Cortex of kidney (tissue), 1 donor: ENCODE measurements at places on chromosomes 6 and 20.

DNA sequence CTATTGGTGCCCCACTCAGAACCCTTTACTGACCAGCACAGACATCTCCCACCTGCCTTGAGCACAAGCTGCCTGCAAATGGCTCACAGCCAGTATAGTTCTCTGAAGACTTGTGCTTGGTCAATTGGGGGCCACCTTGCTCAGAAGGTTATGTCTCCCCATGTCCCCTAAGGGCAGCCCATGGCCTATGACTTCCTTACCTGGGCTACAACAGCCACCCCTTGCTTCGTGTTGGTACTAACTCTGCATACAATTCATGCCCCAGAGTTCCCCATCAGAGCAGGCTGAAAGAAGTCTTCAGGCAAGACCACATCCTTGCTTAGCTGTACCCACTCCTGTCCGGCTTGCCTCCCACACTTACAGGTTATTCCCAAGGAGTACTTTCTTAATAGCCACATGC is 57.4 kb downstream of the TOX2 start:
- no peak for DNase-seq

GRCh38 chr6:6695625-6696276 is 107.2 kb downstream of the LY86 start:
- no peak for DNase-seq

GRCh38 chr6:2918936-2919335 is 15.8 kb upstream of the SERPINB9 start:
- DNase-seq: no peak

GRCh38 chr6:125821825-125822281 is 31.1 kb downstream of the NCOA7 start:
- no peak for DNase-seq

DNA sequence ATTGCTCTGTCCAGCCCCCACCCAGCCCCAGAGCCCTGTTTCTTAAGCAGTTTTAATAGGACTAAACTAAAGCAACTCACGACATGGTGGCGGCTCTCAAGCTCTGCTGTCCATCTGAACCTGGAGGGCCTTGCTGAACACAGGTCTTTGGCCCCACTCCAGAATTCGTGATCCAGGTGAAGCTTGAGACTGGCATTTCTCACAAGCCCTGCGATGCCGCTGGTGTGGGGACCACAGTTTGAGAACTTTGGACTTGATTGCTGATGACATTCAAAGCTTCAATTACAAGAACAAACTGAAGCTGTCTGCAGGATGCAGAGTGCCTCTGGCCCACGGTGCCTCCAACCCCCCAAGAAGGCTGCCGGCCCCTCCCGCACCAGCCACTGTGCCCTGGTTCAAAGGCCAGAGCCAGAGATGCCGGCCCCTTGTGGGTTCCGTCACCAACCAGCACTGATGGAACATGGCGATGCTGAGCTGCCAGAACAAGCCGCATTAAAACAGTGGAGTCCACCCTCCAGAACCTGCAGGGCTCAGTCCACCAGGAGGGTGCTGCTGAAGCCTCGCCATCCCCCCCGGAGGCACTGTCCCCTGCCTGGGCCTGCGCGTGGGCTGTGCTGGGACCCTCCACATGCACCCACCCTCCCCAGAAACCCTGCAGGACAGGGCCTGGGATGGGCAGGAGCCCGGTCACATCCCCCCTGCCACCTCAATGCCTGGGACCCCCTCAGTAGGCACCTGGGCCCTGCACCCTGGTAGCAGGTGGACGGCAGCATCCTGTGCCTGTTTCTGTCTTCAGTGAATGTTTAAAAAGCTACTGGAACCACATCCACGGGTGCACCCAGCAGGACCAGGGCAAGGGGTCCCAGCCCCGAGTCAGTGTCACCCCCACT is 101.1 kb downstream of the PSMB1 start:
- no peak for DNase-seq

- no peak for DNase-seq
Observed at GRCh38 chr6:69894578-69895347, 28.4 kb downstream of the COL19A1 start.

- DNase-seq: no peak
Observed at GRCh38 chr6:82033631-82034211, 213.8 kb downstream of the IBTK start.

DNA sequence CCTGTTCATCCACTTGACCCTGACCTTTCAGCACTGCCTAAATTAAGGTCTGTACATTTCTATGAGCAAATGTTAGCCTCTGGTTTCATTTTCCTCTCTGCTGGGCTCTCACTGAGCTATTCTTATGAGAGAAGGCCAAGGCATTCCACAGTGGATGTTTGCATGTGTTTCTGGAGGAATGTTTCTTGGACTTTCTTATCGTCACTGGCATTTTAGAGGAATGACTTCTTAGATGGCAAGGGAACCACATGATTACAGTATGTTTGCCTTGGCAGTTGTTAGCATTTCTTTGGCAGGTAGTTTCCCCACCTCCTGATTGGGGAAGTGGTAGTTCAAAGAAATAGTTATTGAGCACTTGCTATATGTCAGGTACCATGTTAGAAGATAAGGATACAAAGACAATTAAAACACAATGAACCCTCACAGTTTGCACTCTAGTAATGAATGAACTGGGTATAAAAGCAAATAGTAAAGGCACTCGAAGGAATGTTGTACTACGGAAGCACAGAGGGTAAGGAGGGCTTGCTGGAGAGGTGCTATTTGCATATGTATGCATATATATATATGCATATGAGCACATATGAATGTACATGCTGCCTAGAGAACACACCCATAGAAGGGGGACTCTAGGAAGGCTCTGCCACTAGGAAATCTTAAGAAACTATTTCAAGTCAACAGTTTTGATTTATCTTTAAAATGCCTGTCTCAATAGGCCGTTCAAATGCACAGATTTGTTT is 307.4 kb downstream of the EYA4 start:
- no peak for DNase-seq

DNA sequence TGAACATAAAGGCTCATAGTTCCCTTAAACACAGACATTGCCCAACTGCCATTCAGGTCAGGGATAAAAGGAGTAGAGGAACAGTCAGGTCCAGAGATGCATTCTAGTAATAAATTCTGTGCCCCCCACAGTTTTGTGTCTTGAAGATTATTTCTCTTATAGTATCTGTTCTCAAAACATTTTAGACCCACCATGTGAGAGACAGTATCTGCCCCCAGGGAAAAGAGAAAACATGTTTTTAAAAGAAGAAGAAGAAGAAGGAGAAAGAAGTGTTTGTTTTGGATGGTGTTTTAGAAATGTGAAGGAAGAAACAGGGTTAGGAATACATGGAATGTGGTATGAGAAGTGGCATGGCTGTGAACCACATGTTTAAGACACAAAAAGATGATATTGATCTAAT is 629.6 kb upstream of the EPHA7 start:
- DNase-seq: no peak

- no peak for DNase-seq
Observed at GRCh38 chr6:41731561-41732086, 3.8 kb downstream of the TFEB start.

GRCh38 chr6:31354158-31354863 is 2.7 kb downstream of the HLA-B start:
- DNase-seq: no peak

DNA sequence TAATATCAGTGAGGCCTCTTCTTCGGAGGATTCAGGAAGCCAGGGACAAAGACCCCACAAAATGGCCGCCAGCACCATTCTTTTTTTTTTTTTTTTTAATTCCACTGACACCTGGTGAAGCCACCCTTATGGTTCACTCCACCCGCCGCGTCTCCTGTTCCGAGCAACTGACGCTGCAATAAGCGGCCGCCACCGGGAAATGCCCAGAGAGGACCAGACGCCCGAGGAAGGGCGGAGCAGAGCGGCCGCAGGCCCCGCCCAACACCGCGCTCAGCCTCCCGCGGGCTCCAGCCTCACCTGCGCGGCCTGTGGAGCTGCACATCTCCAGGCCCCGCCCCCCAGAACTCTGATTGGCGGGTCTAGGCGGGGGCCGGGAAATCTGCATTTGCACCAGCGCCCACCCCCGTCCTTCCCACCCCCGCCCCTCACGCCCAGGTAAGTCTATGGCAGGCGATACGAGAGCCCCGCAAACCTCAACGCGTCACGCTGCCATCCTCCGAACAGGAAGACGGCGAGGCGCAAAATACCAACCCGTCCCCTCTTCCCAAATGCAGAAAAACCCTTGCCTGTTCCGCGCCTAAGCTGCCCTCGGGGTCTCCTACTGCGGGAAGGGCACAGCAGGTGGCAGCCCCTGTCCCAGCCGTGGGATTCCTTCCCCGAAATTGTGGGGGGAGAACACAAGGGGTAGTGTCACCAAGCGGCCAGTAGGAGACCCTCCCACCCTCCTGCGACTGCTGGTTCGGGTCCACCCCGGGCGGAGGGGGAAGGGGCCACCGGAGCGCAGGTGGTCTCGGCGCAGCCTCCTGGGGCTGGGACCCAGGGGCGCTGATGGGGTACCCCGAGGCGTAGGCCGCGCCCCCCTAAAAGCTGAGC is 960 bp downstream of the ATP9A start:
- DNase-seq: no peak

- no peak for DNase-seq
Observed at GRCh38 chr6:158565482-158566040, 5.7 kb downstream of the TMEM181 start.

DNA sequence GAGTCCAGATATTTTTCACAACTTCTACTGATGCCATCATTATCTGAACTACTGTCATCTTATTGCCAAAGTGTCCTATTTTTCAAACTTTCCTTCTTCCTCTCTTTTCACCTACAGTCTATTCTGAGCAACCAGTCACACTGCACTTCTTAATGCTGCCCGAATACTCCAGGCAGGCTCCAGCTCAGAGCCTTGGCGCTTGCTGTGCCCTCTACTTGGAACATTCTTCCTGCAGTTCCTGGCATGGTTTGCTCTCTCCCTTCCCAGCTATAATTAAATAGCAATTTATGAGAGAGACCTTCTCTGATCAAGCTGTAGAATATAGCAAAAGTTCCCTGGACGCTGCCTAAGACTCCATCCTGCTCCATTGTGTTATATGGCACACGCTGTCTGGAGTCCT is 831.6 kb downstream of the QKI start:
- DNase-seq: no peak
